Stimulated activated naive B cell treated with anti-CD40 and anti-IgM and Interleukin-4, amounts not matched to agents 10 μg/mL and 1 μg/mL and 100 μg/mL, for 72 hours (primary cell): ENCODE measurements at places on chromosomes 7 and 10.

DNA sequence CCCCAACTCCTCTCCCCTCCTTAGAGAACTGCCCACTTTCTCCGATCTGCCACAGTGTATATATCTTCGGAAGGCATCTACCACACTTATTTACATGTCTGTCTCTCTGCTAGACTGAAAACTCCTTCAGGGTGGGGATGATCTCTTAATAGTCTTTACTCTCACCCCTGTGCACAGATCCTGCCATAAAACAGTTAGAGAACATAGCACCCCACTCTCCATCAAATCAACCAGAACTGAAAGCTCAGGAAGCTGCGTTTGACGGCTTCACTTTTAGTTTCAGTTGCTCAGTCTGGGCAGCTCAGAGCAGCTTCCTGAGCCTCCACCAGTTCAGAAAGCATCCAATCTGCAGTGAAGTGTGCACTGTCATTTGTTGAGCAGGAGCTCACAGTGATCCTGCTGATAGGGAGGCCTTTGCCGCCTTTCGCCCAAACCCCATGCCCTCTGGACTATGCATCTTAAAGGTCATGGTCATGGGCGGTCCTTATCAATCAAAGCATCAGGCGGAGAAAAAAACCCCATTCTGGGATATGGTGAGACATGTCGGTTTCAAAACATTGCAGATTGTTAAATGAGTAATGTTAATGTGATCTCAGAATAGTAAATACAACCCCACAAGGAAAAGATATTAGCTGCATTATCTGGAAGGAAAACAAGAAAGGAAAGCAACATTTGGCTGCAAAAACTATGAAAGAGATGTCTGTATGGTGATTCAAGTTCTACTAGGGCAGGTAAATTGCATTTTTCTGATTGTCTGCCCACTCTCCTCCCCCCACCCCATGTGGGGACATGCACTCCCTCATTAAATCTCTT, 167.1 kb upstream of the ADO start:
- H3K27me3 ChIP-seq, result no peaks in the 10 kb centered on the region
- peak; percentile 82 for DNase-seq
- peaks cover 3% of the 10 kb centered on the region for H3K36me3 ChIP-seq
- no peak overlapping the region for H3K4me3 ChIP-seq
- H3K4me1 ChIP-seq, result peaks cover 40% of the 10 kb centered on the region

GRCh38 chr10:8044331-8044907, 10.1 kb upstream of the GATA3 start:
- H3K27me3 ChIP-seq, result peaks cover 86% of the 10 kb centered on the region
- no peak overlapping the region for H3K27ac ChIP-seq
- no peak for DNase-seq
- H3K36me3 ChIP-seq, result peaks cover 12% of the 10 kb centered on the region
- H3K4me1 ChIP-seq, result peaks cover 64% of the 10 kb centered on the region

- no peak for DNase-seq
- H3K36me3 ChIP-seq, result no peaks in the 10 kb centered on the region
- no peaks in the 10 kb centered on the region for H3K4me1 ChIP-seq
- H3K4me3 ChIP-seq, result no peak overlapping the region
- no peaks in the 10 kb centered on the region for H3K27me3 ChIP-seq
- no peak overlapping the region for H3K27ac ChIP-seq
These were observed 93.0 kb downstream of the PCDH15 start for GRCh38 chr10:54708021-54708420.

GRCh38 chr7:122896509-122896908, 10.2 kb upstream of the CADPS2 start:
- no peaks in the 10 kb centered on the region for H3K4me1 ChIP-seq
- H3K4me3 ChIP-seq, result no peak overlapping the region
- no peak overlapping the region for H3K27ac ChIP-seq
- no peaks in the 10 kb centered on the region for H3K36me3 ChIP-seq
- DNase-seq, result no peak
- no peaks in the 10 kb centered on the region for H3K27me3 ChIP-seq
